ENCODE measurements at places on chromosomes 3 and 15. TPM values are rescaled to one million over a fixed set of nuclear protein-coding genes. Genes with fewer than 3 reads are reported as not detected.

The SLC22A13 gene
- 2.6 TPM for total RNA-seq

The IFT80 gene
- 74.9 TPM for total RNA-seq

The BCL2A1 gene
- not detected for total RNA-seq

- H3K36me3 ChIP-seq = no peaks in the 10 kb centered on the region
- no peaks in the 10 kb centered on the region for H3K27me3 ChIP-seq
- DNase-seq = no peak
- H3K27ac ChIP-seq = no peak overlapping the region
Measured at GRCh38 chr3:43765521-43765971, 74.8 kb downstream of the ABHD5 start.

DNA sequence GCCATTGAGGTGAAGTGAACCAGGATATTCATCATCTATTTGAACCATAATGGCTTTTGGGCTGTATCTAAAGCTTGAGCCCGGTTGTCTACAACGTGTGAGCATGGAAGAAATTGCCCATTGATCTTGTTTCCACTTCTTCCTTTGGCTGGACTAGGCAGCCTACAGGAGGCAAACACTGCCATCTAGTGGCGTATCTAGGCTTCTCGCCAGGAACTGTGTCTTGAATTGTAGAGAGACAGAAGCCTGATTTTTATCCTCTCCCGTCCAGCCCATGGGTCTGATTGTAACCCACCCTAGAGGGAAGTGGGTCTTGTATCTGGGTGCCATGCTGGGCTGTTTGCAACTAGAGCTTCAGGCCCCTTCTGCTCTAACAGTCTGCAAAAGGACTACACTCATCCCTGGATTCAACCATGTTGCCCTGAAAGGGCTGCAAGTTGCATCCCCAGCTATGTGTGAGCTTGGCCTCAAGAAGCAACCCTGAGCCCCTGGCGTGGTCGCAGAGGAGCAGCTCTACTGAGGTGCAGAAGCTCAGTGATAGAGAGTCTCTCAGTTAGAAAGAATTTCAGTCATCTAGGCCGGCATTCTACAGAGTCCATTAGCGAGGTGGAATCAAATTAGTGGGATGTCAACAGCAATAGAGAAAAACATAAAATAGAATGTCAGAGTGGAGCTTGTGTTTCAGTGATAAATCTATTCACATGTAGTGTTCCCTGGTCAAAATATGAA lies 170.2 kb upstream of the UMPS start:
- H3K4me3 ChIP-seq = no peak overlapping the region
- no peaks in the 10 kb centered on the region for H3K27me3 ChIP-seq
- DNase-seq = peak; percentile 87
- peaks cover 42% of the 10 kb centered on the region for H3K4me1 ChIP-seq
- H3K27ac ChIP-seq = peak overlapping the region; percentile 32
- no peaks in the 10 kb centered on the region for H3K36me3 ChIP-seq

The GPR149 gene
- 0.37 TPM for total RNA-seq

DNA sequence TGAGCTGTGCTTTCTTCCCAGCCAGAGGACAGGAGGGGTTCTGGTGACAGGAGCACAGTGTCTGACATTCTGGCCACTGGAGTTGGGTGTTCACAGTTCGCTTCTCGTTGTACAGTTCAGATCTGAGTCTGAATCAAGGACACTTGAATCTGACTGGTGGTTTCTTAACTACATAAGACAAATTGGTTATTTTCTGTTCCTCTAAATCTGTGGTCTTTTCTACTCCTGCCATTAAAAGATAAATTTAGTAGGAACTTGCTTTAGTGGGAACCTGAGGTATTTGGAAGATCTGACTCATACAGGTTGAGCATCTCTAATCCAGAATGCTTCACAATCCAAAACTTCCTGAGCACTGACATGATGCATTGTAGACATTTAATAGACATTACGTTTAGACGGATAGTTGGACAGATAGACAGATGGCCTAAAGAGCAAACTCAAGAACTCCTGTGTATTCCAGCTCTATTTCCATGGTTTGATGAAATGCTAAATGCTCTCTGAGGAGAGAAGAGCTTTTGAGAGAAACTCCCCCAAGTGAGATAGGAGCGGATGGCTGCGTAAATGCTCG lies 71.0 kb downstream of the CCK start:
- no peak overlapping the region for H3K4me3 ChIP-seq
- H3K36me3 ChIP-seq = no peaks in the 10 kb centered on the region
- peaks cover 5% of the 10 kb centered on the region for H3K4me1 ChIP-seq

- H3K27ac ChIP-seq = no peak overlapping the region
- H3K36me3 ChIP-seq = no peaks in the 10 kb centered on the region
- no peak overlapping the region for H3K4me3 ChIP-seq
- no peaks in the 10 kb centered on the region for H3K4me1 ChIP-seq
- no peak for DNase-seq
Measured at GRCh38 chr15:55827204-55827603, 84.3 kb upstream of the PRTG start.

GRCh38 chr15:51425517-51426040 lies 84.1 kb downstream of the GLDN start:
- H3K36me3 ChIP-seq = no peaks in the 10 kb centered on the region
- no peaks in the 10 kb centered on the region for H3K4me1 ChIP-seq
- no peaks in the 10 kb centered on the region for H3K27me3 ChIP-seq
- no peak for DNase-seq
- no peak overlapping the region for H3K4me3 ChIP-seq

The SPTSSB gene
- not detected for total RNA-seq

The GOLGB1 gene
- 72.5 TPM for total RNA-seq

- no peaks in the 10 kb centered on the region for H3K27me3 ChIP-seq
- H3K4me3 ChIP-seq = peak overlapping the region; percentile 60
- DNase-seq = no peak
- peaks cover 10% of the 10 kb centered on the region for H3K4me1 ChIP-seq
- H3K27ac ChIP-seq = peak overlapping the region; percentile 56
Measured at GRCh38 chr15:40941068-40941527, 12.0 kb downstream of the DLL4 start.

The GPR176 gene
- total RNA-seq = 22.0 TPM

DNA sequence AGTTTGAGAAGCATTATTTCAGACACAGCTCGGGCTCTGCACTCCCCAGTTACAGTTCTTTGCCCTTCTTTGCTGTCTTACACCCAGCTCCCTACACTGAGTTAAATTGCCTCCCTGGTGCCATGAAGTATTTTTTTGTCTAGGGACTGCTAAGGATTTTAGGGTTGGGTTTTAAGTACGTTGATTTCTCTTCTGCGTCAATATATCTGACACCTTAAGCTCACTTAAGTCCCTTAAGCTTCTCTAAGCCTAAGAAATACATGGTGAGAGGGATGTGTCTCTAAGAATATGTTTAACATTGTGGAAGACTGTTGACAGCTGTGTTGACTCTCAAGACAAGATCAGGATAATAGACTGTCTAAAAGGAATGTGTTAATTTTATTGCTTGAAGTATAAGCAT lies 400.5 kb downstream of the PTPRG start:
- no peaks in the 10 kb centered on the region for H3K36me3 ChIP-seq
- H3K4me3 ChIP-seq = no peak overlapping the region
- no peaks in the 10 kb centered on the region for H3K27me3 ChIP-seq
- DNase-seq = no peak
- no peaks in the 10 kb centered on the region for H3K4me1 ChIP-seq

DNA sequence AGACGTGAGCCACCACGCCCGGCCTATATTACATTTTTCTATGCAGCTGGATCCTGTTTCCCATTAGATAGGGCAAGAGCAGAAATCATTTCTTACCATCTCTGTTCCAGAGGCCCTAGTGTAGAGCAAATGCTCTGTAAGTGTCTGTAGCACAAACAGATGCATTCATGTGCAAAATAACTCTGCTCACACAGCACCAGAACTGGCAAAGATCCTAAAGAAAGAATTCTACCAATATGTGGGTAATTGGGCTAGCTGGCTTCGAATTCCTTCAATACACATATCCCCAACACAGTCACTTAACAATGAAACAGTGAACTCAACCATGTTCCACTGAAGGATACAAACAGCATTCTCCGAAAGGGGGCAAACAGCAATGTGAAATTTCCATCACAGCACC lies 32.7 kb upstream of the DCUN1D1 start:
- H3K4me3 ChIP-seq = no peak overlapping the region
- H3K27me3 ChIP-seq = no peaks in the 10 kb centered on the region
- no peak for DNase-seq
- H3K27ac ChIP-seq = no peak overlapping the region

- no peaks in the 10 kb centered on the region for H3K36me3 ChIP-seq
- H3K27ac ChIP-seq = no peak overlapping the region
- H3K4me1 ChIP-seq = peaks cover 13% of the 10 kb centered on the region
Measured at GRCh38 chr3:13878281-13879101, 1.4 kb downstream of the WNT7A start.

DNA sequence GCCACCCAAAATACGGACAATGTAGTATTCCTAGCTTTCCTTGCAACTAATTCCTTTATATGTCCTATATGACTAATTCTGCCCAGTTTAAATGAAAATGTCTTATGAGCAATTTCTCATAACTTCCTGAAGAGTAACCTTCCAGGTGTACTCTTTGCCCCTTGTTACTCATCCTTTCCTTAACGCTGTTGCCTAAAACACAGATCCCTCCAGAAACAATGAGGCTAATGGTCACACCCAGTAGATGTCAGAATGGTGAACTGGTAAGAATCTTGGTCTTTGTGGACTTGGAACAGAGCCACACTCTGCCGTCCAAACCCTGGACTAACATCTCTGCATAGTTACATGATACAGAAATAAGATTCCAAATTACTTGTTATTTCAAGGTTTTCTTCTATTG lies 497.9 kb downstream of the IGSF11 start:
- no peak overlapping the region for H3K4me3 ChIP-seq
- H3K4me1 ChIP-seq = no peaks in the 10 kb centered on the region
- no peaks in the 10 kb centered on the region for H3K36me3 ChIP-seq
- no peak for DNase-seq
- no peak overlapping the region for H3K27ac ChIP-seq

DNA sequence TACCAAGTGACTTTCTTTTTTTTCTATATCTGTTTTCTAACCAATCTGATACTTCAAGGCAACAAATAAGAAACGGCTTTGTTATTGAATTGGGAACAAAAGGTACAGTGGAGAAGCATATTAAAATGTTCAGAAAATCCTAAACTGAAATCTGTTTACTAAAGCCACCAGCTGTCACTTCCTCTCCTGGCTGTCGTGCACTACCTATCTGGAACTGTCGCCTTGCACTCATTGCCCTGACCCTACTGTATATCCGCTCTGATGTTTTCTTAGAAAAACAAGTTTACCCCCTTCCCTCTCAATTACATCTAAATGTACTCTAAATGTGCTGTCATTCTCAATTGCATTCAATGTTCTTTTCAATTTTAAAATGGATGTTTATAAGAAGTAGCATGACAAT lies 439.8 kb upstream of the ARRDC4 start:
- H3K4me1 ChIP-seq = no peaks in the 10 kb centered on the region
- no peak for DNase-seq
- H3K4me3 ChIP-seq = no peak overlapping the region
- H3K36me3 ChIP-seq = no peaks in the 10 kb centered on the region
- no peak overlapping the region for H3K27ac ChIP-seq
- no peaks in the 10 kb centered on the region for H3K27me3 ChIP-seq

The SLC38A3 gene
- total RNA-seq = 5.4 TPM

DNA sequence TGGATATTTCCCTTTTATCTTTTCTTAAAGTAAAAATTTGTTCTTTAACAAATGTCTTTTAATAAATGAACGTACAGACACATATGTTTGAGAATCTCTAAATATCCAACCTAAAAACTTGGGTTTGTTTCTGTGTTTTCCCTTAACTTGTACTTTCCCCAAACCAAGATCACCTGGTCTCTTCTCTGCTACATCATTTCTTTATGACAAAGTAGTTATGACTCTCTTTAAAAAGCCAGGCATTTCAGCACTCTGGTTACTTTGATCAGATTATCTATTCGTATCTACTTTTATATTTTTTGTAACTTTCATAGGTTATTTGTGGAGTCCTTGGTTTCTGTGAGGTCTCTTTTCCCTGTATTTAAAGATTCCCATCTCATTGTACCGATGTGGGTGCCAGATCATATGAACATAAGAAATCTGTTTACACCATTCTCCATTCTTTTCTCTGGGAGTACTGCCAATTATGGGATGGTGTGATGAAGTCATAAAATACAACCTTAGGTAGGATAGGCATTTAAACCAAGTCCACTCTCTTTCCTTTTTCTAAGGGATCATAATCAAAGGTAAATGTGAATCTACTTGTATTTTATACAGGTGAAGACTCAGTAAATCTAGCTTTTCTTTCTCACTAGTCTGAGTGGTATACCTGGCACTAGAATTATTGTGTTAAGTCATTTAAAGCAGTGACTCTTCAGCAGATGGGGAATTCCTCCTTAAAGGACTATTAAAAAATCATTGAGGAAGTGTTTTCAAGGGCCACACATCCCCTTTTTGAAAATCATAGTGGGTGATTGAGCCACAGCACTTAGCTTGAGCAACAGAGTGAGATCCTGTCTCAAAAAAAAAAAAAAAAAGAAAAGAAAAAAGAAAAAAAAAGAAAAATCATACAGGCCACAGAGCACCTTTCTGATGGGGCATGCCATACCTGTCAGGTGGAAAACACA lies 12.4 kb upstream of the NFKBIZ start:
- no peaks in the 10 kb centered on the region for H3K4me1 ChIP-seq
- no peak overlapping the region for H3K4me3 ChIP-seq
- no peak for DNase-seq
- H3K36me3 ChIP-seq = no peaks in the 10 kb centered on the region
- no peaks in the 10 kb centered on the region for H3K27me3 ChIP-seq

- no peak for DNase-seq
- no peaks in the 10 kb centered on the region for H3K27me3 ChIP-seq
- H3K36me3 ChIP-seq = no peaks in the 10 kb centered on the region
- no peak overlapping the region for H3K4me3 ChIP-seq
Measured at GRCh38 chr3:48748754-48749153, 31.7 kb upstream of the IP6K2 start.

GRCh38 chr15:48972750-48973503 lies 9.2 kb upstream of the SHC4 start:
- H3K4me1 ChIP-seq = peaks cover 4% of the 10 kb centered on the region
- no peak for DNase-seq
- no peak overlapping the region for H3K27ac ChIP-seq
- H3K36me3 ChIP-seq = no peaks in the 10 kb centered on the region

The SPINK8 gene
- total RNA-seq = not detected

The SLC51B gene
- 3.8 TPM for total RNA-seq

The RPUSD3 gene
- 63.4 TPM for total RNA-seq

DNA sequence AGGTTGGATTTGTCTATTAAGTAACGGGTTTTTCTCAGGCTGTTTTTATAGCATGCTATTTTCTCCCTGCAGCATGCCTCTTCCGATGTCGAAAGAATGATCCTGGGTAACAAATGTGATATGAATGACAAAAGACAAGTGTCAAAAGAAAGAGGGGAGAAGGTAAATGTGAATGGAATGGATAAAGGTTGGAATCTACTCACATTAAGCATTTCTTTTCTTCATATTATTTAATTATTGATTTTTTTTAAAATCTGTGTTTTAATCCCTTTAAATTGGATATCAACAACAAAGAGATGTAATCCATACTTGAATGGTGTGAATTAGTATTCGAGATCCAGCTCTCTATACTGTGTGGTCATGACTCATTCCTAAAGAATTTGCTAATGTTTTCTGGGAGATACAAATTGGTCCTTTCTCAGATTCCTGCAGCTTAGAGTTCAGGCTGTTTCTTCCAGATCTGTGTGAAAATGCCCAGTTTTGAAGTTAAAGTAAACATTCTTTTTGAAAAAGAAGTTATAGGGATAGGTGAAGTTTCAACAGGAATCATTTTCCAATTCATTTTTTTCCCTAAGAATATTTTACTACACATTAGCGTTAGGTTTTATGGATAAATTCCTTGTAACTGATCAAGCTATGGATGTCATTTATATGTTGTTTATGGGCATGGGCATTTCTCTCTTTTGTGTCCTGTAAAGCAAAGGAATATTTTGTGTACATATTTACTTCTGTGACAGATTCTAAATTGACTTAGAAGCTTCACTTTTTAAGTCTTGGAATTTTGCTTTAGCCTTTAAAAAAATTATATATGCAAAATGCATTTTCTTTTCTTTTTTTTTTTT lies 20.8 kb upstream of the APH1B start:
- no peaks in the 10 kb centered on the region for H3K4me1 ChIP-seq
- no peak overlapping the region for H3K4me3 ChIP-seq
- no peak overlapping the region for H3K27ac ChIP-seq
